ENCODE measurements at places on chromosomes 3 and 15.

GRCh38 chr15:63442080-63442479, 60.4 kb upstream of the CA12 start:
- DNase-seq, result no peak
- peaks cover 6% of the 10 kb centered on the region for H3K4me1 ChIP-seq
- no peak overlapping the region for H3K4me3 ChIP-seq
- H3K36me3 ChIP-seq, result no peaks in the 10 kb centered on the region
- H3K27me3 ChIP-seq, result no peaks in the 10 kb centered on the region

DNA sequence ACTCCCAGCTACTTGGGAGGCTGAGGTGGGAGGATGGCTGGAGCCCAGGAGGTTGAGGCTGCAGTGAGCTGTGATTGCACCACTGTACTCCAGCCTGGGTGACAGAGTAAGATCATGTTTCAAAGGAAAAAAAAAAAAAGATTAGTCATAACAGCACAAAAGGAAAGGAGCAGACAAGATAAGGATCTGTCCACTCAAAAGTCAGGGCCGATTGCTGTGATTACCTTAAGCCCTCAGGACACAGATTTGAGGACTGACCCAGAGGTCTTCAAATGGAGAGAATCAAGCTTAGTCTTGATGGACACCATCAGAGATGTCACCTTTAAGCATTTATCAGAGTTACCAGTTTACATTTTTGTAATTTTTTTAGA, 23.9 kb upstream of the HEG1 start:
- no peak overlapping the region for H3K4me3 ChIP-seq
- H3K36me3 ChIP-seq, result no peaks in the 10 kb centered on the region
- no peaks in the 10 kb centered on the region for H3K27me3 ChIP-seq

DNA sequence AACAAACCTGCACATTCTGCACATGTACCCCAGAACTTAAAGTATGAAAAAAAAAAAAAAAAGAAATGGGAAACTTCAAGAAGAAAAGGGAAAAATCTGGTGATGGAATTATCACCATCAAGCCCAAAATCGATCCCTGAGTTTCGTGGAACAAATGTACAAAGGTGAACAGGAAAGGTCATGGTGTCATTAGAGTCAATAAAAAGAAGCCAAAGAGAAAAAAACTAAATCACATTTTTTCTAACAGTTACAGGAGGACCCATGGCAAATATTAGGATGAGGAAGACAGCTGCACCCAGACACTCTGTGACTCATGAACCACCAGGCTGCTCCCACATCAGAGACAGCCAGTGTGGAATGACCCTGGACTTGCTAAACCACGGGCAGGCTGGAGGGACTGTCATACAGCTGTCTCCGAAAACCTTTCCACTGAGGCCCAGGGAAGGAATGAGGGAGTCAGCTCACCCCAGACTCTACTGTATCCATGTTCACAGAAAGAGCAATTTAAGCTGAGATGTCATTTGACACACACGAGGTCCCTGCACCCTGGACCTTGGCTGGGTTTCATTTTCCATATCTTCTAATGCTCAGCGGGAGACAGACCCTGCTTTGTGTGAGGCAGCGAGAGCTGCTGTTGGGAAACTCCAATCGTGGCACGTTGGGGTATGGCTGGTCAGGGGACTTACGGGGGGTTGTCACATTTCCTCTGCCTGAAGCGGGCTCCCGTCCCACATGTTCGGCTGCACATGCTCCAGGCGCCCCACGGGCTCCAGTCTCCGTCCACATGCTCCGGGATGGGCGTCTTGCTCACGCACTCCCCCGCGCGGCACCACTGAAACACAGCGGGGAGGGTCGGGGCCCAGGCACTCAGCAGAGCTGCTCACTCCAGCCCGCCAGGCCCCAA, 210.2 kb downstream of the ADAMTS17 start:
- H3K27ac ChIP-seq, result no peak overlapping the region
- no peak overlapping the region for H3K4me3 ChIP-seq
- DNase-seq, result no peak
- H3K27me3 ChIP-seq, result no peaks in the 10 kb centered on the region

- no peaks in the 10 kb centered on the region for H3K27me3 ChIP-seq
- peak overlapping the region; percentile 29 for H3K27ac ChIP-seq
- H3K36me3 ChIP-seq, result peaks cover 41% of the 10 kb centered on the region
- DNase-seq, result peak; percentile 66
Observed at GRCh38 chr3:138172625-138173024, 2.1 kb downstream of the DBR1 start.

- H3K36me3 ChIP-seq, result no peaks in the 10 kb centered on the region
- no peaks in the 10 kb centered on the region for H3K27me3 ChIP-seq
- peak; percentile 2 for DNase-seq
- peak overlapping the region; percentile 72 for H3K4me3 ChIP-seq
- peaks cover 8% of the 10 kb centered on the region for H3K4me1 ChIP-seq
Observed at GRCh38 chr15:100602823-100603393, 519 bp downstream of the ASB7 start.

- H3K4me3 ChIP-seq, result no peak overlapping the region
- peak; percentile 66 for DNase-seq
- H3K27me3 ChIP-seq, result no peaks in the 10 kb centered on the region
Observed at GRCh38 chr15:50358845-50359244, 3.8 kb upstream of the GABPB1 start.

DNA sequence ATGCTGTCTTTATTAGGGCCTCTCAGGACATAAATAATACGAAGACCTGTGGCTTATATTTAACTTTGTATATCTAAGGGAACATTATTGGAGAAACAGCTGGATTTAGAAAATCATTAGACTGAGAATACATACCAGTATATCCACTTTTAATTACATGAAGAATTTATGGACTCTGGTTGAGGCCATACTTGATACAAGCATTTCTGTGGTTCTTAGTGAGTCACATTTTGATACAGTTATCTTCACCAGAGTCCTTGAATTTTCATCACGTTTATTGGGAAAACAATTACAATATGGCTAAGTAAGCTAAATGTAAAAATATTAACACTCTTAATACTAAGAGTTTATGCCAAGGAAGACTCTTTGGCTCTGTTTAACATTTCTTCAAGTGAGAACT, 9.9 kb downstream of the KIF23 start:
- no peak overlapping the region for H3K4me3 ChIP-seq
- H3K27me3 ChIP-seq, result no peaks in the 10 kb centered on the region
- no peak overlapping the region for H3K27ac ChIP-seq
- DNase-seq, result no peak

DNA sequence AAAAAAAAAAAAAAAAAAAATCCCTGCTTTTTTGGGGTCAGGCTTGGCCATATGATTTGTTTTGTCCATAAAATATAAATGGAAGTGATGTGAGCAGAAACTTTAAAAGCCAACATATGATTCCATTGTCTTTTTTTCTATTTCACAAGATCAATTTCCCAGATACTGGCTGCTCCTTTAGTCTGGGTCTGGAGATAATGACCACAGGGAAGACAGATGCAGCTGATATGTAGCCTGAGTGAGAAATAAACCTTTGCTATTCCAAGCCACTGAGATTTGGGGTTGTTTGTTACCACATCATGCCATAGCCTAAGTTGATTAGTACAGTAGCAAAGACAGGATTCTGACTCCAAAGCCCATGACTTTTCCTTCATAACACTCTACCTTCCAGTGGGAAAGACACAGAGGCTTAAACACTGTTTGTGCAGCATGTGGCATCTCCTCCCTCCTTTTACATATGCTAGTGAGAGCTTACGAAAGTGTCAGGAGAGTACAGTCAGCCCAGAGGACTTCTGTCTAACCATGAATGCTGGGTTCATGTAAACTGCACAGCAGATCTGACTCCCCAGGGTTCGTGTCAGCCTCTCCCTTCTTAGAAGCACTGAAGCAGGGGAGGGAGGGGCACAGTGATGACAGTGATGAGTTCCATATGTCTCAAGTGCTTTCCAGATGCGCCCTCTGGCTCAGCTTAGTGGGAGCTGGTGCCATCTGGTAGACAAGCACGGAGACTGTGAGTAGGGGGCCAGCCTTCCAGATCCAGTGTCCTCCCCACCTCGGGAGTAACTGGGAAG, 36.7 kb upstream of the SLC7A14 start:
- H3K4me3 ChIP-seq, result no peak overlapping the region
- H3K27ac ChIP-seq, result no peak overlapping the region
- H3K36me3 ChIP-seq, result no peaks in the 10 kb centered on the region
- H3K4me1 ChIP-seq, result peaks cover 9% of the 10 kb centered on the region
- H3K27me3 ChIP-seq, result no peaks in the 10 kb centered on the region

DNA sequence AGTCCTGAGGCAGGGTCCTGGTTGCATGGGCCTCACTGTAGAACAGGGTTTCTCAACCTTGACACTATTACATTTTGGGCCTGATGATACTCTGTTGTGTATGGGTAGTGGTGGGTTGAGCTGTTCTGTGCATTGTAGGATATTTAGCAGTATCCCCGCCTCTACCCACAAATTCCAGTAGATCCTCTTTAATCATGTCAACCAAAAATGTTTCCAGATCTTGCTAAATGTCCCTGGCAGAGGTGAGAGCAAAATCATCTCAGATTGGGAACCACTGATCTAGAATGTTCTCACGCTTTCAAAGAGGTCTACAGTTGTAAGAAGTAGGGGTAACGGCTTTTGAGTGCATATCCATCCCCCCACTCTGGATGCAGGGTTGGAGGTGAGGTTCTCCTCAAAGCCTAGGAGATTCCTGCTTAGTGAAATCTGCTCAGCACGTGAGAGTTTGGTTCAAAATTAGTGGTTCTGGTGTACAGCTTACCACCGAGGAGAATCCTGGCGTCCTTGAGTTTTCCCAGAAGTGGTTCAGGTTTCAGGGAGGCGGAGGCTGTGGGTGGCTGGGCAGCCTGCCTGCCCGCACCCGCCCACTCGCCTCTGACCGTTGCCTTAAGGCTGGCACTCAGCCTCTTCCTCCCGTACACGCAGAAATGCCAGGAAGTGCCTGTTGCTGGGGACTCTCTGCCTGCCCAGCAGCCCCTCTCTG, 5.3 kb downstream of the ACVR2B start:
- H3K4me3 ChIP-seq, result no peak overlapping the region
- H3K4me1 ChIP-seq, result no peaks in the 10 kb centered on the region
- no peak overlapping the region for H3K27ac ChIP-seq
